HT-29 (cell line): ENCODE measurements at places on chromosomes 12 and 14. TPM values are rescaled to one million over a fixed set of nuclear protein-coding genes. Genes with fewer than 3 reads are reported as not detected.

KRT83 gene
- 0.10 and 0.94 TPM in 2 replicates for total RNA-seq

OVCH1 gene
- not detected in 2 replicates for total RNA-seq

TSPAN11 gene
- not detected in 2 replicates for total RNA-seq

YARS2 gene
- total RNA-seq = 45.9 and 50.0 TPM in 2 replicates

PRIMA1 gene
- not detected in 2 replicates for total RNA-seq

SIX1 gene
- 0.05 TPM in 1 of 2 replicates, not detected in the other for total RNA-seq

FAM161B gene
- total RNA-seq = 0.31 and 0.39 TPM in 2 replicates

MGP gene
- 0.21 and 0.64 TPM in 2 replicates for total RNA-seq

LRRC43 gene
- not detected in 2 replicates for total RNA-seq

KRT3 gene
- total RNA-seq = not detected in 2 replicates

KLRC2 gene
- 2.7 and 3.0 TPM in 2 replicates for total RNA-seq

PZP gene
- not detected in 2 replicates for total RNA-seq

TPH2 gene
- not detected in 2 replicates for total RNA-seq

NGB gene
- total RNA-seq = not detected in 2 replicates

AKAP5 gene
- 0.10 and 0.56 TPM in 2 replicates for total RNA-seq

DNA sequence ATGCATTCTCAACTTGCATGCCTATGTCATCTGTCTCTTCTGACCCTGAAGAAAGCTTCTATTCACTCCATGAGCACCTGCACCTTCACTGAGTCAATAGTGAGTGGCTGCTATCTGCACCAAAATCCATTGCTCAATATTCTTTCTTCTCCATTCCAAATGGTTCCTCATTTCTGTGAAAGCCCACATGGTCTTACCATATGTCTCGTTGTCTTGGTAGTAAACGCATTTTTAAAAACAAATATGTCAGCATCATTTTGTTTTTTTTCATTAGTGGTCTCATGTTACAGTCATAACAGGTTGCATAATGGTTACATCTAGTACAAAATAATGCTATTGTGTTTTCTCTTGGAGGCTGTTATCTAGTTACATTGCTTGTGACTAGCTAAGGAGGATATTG, 106.9 kb upstream of the CPM start:
- no peak for DNase-seq

- peak; percentile 77 for DNase-seq
These were observed 57.1 kb downstream of the VWF start for GRCh38 chr12:6067152-6067916.

DNA sequence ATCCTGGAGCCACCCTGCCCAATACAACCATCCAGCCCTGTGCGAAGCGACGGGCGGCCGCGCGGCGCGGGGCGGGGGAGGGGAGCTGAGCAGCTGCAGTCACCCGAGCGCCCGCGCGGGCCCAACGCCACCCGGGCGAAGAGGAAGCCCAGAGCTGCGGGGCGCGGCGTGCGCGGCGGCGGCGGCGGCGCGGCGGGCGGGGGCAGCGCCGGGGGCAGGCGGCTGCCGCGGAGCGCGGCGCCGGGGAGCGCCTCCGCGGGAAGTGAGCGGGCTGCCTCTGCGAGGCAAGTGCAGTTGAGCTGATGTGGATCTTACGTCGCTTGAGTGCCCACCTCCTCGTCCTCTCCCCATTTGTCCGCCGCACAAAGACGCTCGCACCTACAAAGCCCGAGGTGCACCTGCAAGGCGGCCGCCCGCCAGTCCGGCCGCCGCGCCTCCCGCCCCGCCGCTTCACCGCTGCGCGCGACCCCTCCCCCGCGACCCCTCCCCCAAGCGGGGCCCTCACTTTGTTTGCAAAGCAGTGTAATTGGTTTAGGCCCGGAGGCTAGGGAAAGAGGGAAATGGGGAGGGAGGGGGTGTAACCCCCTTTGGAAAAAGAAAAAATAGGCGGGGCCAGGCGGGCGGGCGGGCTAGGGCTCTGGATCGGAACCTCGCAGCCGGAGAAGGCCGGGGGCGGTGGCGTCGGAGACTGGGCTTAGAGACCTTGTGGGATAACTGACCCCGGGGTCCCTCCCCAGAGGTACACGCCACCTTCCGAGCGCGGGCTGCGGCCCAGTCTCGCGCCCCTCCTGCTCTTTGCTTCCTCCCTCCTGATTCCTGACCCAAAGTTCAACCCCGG, at the start of the genes FOXA1 and TTC6:
TSS of gene FOXA1 (minus strand) at position 279 of the 838 bp plus-strand sequence. CDS start at position 2, 277 bp downstream.
TSS of gene TTC6 (plus strand) at position 659 of the 838 bp plus-strand sequence. CDS start 26,436 bp downstream, outside the sequence.
- DNase-seq = peak; percentile 69

DNA sequence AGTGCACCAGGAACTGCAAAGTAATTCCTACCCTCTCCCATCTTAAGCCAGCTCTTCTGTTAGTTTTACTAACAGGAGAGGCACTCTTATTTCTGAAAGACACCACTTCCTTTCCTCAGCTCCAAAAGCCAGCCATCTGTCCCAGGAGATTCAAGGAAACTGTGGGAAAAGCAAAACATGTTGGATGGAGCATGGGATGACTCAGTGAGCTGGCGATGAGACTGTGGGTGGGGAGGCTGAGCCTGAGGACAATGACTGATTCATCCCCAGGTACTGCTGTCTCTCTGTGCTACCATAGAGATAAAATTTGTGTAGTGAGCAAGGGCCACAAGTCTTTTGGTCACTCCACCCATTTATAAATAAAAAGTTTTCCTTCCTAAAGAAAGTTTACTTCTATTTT, 141.4 kb downstream of the MYRFL start:
- DNase-seq = peak; percentile 58

- DNase-seq = no peak
These were observed 24.7 kb downstream of the HNRNPC start for GRCh38 chr14:21244544-21244943.

DNA sequence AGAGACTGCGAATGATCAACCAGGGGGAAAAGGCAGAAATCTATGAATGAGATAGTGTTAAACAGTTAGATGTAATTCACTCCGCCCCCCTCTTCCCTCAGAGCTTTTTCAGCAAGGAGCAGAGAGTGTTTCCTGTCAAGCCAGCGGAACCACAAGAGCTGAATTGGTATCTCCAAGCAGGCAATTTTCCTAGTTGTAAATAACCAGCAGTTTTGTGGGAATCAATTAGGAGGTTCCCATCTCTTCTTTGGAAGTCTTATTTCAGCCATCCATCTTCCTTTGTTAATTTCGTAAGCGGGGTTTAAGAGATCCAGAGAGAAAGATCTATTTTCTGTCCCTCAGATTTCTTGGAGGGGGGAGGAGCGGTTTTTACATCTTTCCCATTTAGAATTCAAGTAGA, 178.0 kb downstream of the FOXN3 start:
- no peak for DNase-seq

DNA sequence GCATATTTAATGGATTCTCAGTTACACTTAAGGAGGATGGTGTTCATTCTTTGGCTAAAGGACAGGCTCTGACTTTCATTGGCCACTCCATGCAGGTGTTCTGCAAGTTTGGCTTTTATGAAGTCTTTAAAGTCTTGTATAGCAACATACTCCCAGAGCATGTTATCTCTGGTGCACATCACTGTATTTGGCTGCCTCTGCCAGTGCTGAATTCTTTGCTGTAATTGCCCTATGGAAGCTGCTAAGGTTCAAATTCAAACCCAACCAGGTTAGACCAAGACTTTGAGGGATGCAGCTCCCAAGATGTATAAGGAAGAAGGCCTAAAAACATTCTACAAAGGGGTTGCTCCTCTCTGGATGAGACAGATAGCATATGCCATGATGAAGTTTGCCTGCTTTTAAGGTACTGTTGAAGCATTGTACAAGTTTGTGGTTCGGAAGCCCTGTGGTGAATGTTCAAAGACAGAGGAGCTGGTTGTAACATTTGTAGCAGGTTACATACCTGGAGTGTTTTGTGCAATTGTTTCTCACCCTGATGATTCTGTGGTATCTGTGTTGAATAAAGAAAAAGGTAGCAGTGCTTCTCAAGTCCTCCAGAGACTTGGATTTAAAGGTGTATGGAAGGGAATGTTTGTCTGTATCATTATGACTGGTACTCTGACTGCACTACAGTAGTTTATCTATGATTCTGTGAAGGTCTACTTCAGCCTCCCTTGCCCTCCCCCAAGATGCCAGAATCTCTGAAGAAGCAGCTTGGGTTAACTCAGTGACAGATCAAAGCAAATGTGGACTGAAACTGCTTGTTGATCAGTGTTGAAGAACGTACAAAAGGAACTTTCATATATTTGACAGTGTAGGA, 19.4 kb downstream of the TMEM116 start:
- DNase-seq = no peak

DNA sequence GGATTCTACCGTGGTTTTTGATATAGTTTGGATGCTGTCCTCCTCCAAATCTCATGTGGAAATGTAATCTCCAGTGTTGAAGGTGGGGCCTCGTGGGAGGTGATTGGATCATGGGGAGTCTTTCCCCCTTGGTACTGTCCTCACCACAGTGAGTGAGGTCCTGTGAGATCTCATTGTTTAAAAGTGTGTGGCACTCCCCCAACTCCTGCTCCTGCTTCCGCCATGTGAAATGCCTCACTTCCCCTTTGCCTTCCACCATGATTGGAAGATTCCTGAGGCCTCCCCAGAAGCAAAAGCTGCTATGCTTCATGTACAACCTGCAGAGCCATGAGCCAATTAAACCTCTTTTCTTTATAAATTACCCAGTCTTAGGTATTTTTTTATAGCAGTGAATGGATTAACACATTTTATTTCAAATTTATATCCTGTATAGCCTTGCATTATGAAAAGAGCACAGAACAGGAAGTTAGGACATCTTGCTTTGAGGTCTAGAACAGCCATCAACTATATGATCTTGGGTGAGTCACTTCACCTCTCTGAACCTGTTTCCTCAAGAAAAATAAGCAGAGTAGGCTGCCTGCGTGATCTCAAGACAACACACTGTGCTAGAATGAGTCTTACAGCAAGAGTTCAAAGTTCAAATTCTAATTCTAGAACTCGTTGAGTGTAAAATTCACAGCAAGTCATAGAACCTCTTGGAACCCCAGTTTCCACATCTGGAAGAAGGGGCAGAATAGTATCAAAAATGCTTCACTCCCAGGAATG, 160.9 kb upstream of the EEA1 start:
- peak; percentile 81 for DNase-seq

DNA sequence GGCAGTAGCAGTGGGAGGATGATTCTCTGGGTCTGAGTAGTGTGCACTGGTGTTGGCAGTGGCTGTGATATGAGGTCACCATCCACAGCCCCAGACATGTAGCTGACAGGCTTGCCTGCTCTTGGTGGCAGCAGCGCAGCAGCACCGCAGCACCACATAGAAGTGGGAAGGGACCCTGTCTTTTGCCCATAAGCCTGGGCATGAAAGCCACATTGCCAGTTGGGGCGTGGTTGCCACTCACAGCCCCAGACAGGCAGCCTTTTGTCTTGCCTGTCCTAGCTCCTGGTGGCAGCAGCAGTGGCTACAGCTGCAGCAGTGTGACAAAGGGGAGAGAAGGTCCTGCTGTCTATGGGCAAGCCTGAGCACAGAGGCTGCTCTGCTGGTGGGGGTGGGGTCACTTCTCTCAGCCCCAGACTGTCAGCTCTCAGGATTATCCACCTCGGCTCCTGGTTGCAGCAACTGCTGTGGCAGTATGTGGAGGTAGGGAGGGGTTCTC, 71.5 kb downstream of the BRMS1L start:
- peak; percentile 14 for DNase-seq

GRCh38 chr12:127275416-127275815, 991.6 kb upstream of the TMEM132C start:
- DNase-seq = no peak

DNA sequence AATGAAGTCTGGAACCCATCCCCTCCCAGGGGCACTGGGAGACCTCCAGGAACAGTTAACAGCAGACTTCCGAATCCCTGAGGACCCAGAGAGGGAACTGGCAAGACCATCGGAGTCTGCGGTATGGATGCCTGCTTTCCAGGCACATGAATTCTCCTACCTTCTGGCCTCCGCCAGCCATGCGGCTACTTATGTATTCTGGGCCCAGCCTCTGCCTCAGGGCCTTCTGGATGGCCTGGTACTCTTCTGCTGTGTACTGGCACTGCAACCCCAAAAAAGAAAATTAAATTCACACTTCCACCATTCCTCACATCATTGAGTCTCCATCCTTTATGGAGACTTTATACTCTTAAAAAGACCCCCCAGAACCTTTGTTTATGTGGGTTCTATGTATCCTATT, 18.4 kb downstream of the RAD52 start:
- DNase-seq = no peak

DNA sequence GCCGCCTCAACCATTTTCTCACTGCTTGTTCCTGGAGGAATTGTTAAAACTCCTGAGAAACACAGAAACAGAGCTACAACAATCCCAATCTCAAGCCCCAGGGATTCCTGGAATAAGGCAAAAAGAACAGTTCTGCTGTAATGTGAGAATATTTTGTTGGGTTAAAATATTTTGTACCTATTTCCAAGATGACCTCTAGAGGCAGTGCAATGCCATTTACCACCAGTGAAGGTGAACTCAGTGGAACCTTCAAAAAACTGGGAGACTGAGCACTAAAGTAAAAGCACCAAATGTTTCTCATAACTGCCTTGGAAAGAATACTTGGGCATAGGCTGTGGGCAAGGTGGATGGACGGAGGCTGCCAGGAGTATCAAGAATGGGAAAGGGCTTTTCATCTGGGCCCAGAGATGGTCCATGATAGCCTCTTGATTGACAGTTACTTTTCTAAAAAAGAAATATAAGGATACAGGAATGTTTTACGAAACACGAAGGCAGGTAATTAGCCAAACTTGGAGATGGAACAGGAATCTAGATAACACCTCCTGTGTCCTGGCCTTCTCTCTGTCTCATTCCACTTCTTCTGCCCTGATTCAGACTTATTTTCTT, 334.0 kb upstream of the FLRT2 start:
- peak; percentile 17 for DNase-seq

- DNase-seq = no peak
These were observed 55.3 kb downstream of the FIGNL2 start for GRCh38 chr12:51793201-51793600.

- no peak for DNase-seq
These were observed 18.1 kb downstream of the JAG2 start for GRCh38 chr14:105150368-105151083.

- DNase-seq = no peak
These were observed 47.7 kb downstream of the GNG2 start for GRCh38 chr14:51908086-51908485.

- DNase-seq = no peak
These were observed 14.2 kb upstream of the FZD10 start for GRCh38 chr12:130147875-130148596.

GRCh38 chr14:57464008-57464730, 29.5 kb downstream of the CCDC198 start:
- DNase-seq = no peak

DNA sequence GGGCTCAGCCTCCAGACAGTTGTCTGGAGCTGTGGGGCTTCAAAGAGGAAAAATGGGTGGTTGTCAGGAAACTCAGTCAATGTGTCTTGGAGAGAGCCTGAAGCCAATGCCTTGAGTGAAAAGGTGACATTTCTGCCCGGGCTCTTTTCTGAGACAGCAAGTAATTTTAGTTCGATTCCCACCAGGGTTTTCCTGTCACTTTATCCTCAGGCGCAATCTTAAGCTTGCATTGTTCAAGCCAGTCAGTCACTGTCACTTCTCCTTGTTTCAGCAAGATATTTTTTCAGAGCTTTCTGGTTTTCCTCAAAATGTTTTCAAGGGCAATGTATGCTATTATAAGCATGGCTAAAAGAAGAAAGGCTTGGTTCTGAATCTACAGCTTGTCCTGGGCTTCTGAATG, 404.7 kb upstream of the SEL1L start:
- no peak for DNase-seq

- peak; percentile 90 for DNase-seq
These were observed 53.8 kb downstream of the SSH1 start for GRCh38 chr12:108803428-108804105.
